ENCODE measurements at places on chromosomes 5 and 9.

GRCh38 chr5:111135946-111136345 lies 43.8 kb downstream of the WDR36 start:
- DNase-seq = no peak

GRCh38 chr9:5352637-5353248 lies 13.1 kb upstream of the RLN1 start:
- no peak for DNase-seq

DNA sequence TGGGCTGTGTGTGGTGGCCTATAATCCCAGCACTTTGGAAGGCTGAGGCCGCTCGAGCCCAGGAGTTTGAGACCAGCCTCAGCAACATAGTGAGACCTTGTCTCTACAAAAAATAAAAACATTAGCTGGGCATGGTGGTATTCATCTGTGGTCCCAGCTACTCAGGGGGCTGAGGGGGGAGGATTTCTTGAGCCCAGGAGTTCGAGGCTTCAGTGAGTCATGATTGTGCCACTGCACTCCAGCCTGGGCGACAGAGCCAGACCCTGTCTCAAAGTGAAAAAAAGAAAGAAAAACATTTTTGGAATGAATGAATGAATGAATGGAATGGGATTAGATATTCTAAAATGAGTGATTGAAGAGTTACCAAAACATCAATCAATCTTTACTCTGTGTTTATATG lies 85.8 kb downstream of the FGF1 start:
- no peak for DNase-seq

DNA sequence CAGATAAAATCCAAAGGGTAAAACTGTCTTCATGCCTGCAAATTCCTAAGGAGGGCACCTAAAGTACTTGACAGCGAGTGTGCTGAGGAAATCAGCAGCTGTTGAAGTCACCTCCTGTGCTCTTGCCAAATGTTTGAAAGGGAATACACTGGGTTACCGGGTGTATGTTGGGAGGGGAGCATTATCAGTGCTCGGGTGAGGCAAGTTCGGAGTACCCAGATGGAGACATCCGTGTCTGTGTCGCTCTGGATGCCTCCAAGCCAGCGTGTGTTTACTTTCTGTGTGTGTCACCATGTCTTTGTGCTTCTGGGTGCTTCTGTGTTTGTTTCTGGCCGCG lies 727 bp upstream of the ADRB2 start:
- DNase-seq = no peak

- DNase-seq = peak; percentile 77
Observed at GRCh38 chr5:172771439-172772111, 580 bp upstream of the DUSP1 start.

- peak; percentile 68 for DNase-seq
Observed at GRCh38 chr5:168947212-168947868, 353.6 kb downstream of the SLIT3 start.

All from left renal cortex interstitium (tissue), 4 donors.